CD4-positive, CD25-positive, alpha-beta regulatory T cell (primary cell): ENCODE measurements at places on chromosomes 2 and 18.
A peak's percentile ranks its signal among the peaks of the same experiment; 100 is the strongest.

DNA sequence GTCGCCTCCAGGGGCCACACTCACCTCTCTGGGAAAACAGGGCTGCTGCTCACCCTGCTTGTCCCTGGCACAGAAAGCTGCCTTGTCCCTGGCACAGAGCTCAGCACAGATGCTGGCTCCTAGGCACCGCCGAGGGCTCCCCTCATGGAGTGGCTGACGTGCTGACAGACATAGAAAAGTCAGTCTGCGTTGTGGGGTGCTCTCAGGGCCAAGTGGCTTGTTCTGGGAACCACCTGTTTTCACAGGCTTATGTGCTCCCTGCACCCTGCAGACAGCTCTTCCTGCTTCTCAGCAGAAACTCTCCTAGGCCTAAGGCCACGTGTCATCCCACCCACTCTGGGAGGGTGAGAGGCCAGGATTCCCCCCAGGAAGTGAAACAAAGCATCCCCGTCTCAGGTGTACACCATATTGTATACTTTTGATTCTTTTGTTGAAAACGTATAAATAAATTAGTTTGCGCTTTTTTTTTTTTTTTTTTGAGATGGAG, 84.7 kb upstream of the TMEM200C start:
- peak; percentile 2 for DNase-seq

DNA sequence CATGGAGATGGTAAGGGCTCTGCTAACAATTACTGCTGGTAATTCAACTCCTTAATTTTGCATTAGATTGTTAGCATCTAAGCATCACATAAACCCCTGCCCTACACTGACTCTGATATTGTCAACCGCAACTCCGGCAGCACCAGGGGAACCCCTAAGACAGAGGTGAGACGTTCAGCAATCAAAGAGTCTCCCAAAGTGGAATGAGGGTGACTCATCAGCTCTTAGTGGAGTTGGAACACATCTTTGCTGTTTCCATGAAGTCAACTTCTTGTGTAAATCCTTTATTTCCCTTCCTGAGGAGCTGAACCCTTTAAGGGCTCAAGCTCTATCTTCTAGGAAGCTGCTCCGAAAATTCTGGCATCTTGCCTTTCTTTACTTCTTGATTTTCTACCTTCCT, 52.1 kb downstream of the ABCG8 start:
- no peak for DNase-seq

GRCh38 chr2:64212801-64213321, 68.6 kb upstream of the PELI1 start:
- no peak for DNase-seq

DNA sequence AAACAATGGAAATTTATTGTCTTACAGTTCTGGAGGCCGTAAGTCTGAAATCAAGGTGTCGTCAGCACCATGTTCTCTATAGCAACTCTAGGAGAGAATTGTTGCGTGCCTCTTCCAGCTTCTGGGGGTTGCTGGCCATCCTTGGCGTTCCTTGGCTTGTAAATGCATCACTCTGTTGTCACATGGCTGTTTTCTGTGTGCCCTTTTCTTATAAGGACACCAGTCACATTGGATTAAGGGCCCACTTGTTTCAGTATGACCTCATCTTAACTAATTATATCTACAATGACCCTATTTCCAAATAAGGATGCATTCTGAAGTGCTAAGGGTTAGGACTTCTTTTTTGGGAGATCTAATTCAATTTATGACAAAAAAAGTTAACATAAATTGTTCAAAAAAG, 1.4 kb upstream of the PLEK start:
- no peak for DNase-seq

GRCh38 chr2:177483531-177483930, 91.0 kb downstream of the AGPS start:
- DNase-seq: no peak

- no peak for DNase-seq
Measured at GRCh38 chr2:117850015-117850414, 35.5 kb downstream of the DDX18 start.

GRCh38 chr18:79805211-79805887, 7.6 kb downstream of the KCNG2 start:
- no peak for DNase-seq

- no peak for DNase-seq
Measured at GRCh38 chr2:7701791-7702190, 784.6 kb downstream of the RNF144A start.

DNA sequence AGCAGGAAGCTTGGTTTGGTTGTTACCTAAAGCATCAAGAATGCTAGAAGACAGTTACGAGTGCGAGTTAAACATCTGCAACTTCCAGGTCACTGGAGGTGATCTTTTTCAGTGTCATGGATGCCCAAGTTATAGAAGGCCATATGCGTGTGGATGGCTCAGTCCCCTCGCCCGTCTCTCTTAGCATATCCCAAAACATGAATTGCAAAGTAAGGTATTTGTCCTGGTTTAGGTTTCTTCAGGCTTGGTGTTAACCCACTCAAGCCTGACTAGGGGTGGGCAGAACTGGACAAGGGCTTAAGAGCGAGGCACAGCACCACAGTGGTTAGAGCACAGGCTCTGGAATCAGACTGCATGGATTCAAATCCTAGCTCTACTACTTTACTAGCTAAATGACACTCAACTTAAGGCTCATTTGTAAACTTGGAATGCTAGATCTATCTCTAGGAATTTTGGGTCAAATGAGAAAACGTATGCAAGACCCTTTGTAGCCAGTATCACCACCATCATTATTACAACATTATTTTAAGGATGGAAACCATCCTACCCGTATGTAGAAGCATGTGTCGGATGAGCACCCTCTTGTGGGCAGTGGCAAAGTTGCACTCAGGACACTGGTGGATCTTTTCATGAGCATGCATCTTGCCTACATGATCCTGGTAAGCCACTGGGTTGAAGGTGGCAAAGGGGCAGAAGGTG, 11.2 kb downstream of the ZNF142 start:
- DNase-seq: peak; percentile 56

DNA sequence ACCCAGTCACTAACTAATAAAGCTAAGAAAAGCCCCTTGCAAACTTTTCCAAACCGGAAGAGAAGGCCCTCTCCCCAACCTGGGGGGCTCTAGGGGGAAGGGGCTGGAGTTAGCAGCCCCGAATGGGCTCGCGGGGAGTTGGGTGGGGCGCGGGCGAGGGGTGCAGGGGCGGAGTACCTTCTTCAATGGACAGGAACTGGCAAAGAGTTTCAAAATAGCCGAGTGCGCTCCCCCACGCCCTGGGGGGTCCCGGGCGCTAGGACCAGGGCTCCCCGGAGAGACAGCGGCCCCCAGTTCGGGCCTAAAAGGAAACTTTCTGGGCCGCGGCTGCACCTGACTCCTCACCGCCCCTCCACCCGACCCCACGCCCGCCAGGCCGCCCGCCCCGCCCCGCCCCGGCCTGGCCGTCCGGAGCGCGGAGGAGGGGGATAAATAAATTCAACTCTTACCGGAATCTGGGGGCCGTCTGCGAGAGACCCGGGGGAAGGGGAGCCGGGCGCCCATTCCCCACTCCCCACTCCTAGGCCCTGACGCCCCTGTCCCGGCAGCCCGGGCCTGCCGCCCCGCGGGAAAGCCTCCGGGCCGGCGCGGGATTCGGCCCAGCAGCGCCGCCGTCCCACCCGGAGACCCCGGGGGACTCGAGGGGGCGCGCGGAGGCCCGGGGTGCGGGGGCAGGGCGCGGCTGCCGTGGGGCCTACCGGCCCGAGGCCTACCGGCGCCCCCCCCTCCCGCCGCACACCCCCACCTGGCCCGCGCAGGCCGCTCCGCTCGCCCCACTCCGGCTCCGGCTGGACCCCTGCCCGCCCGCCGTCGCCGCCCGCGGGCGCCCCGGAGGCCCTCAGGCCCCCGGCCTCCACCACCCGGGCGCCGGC, 868 bp downstream of the INO80D start:
- peak; percentile 33 for DNase-seq
